Inflammatory macrophage treated with lipopolysaccharide for 1 hour (primary cell): ENCODE measurements at places on chromosomes 7 and 10.

DNA sequence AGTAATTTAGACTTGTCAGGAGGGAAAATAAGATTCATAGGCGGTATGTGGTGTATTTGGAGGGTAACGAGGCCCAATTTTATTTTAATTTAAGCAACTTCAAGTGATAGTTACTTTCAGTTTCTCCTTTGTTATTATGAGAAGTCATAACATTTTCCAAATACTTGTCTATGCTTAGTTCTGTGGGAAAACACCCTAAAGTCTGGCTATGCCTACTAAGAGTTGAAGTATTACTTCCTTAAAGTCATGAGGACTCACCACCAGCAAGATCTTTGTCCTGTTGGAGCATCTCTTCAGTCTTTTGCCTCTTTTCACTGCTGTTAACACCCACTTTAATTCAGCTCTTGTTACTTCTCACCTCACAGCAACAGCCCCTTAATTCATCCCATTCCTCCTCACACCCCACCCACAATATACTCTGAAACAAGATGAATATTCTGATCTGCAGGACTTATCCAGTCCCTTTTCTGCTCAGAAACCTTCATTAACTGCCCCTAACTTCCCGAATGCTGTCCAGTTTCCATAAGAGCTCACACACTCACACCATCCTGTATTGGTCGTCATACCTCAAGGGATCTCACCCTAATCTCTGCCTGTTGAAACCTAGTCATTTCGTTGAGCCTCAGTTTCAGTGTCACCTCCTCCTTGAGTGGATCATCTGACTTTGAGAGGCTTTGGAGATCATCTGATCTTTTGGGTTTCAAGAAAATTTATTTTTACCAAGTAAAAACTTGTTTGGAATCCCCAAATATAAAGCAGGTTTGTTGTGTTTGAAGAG lies 61.3 kb downstream of the DNAH11 start:
- peak; percentile 3 for DNase-seq

DNA sequence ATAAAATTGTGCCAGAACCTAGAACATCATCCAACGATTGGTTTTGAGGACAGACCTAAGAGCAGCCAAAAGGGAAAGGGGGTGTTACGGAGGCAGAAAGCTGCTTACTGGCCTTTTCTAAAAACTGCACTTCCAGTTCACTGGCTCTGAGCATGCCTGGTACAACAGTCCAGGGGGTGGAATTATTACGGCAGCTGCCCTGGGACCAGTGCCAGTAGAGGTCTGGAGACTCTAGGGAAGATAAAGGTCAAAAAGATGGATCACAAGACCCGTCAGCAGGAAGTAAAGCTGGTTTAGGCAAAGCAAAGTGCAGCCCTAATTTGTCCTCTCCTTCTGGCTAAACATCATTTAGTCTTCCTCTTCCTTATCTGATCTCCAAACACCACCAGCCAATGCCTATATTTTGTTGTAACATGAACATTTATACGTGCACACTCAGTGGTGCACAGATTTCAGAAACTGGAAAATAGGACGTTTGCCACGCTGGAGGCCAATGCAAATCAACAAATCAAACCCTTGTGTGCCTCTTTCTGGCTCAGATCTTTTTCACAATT lies 216.4 kb upstream of the DPP6 start:
- no peak for DNase-seq

- DNase-seq, result peak; percentile 19
These were observed at the start of gene NANOS1 for GRCh38 chr10:119029613-119030420. Gene NANOS1 (plus strand): TSS chr10:119029714. CDS start chr10:119029802, 88 bp downstream.

GRCh38 chr7:145698526-145699262 lies 417.9 kb upstream of the CNTNAP2 start:
- no peak for DNase-seq

DNA sequence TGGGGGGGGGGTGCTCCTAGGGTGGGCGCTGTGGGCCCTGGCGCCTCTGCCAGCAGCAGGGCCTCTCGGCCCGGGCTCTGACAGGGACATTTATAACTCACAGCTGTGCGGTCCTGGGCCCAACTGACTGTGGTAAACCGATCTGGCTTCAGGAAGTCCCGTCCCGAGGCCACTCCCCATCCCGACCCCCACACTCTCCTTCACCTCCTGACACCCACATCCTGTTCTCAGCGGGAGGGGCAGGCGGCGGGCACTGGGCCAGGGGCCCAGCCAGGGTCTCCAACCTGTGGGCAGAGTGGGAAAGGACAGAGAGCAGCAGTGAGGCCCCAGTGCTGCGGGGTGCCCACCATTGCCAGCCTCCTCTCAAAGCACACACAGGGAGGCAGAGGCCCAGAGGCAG lies 69.1 kb downstream of the ZMIZ1 start:
- DNase-seq, result no peak

- peak; percentile 44 for DNase-seq
These were observed 13.9 kb upstream of the PSAP start for GRCh38 chr10:71864911-71865361.

- DNase-seq, result no peak
These were observed 151.2 kb upstream of the MINDY3 start for GRCh38 chr10:16011548-16011947.

- peak; percentile 76 for DNase-seq
These were observed 54.8 kb downstream of the MPP7 start for GRCh38 chr10:28248092-28248491.

- no peak for DNase-seq
These were observed 77.6 kb downstream of the ITGA8 start for GRCh38 chr10:15642095-15642494.

DNA sequence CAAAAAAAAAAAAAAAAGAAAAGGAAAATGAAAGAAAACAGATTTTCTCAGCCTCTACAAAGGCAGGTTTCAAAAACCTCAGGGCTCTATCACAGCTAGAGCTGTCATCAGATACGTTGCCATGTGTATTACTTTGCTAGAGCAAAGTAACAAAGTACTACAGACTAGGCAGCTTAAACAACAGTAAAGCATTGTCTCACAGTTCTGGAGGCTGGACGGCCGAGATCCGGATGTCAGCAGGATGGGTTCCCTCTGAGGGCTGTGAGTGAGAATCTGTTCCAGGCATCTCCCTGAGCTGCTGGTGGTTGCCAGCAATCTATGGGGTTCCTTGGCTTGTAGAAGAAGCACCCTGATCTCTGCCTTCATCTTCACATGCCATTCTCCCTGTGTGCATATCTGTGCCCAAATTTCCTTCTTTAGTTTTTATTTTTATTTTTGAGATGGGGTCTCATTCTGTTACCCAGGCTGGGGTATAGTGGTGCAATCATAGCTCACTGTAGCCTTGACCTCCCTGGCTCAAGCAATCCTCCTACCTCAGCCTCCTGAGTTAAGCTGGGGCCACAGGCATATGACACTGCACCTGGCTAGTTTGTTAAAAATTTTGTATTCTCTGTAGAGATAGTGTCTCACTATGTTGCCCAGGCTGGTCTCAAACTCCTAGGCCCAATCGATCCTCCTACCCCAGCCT lies 48.9 kb upstream of the KDM7A start:
- no peak for DNase-seq

GRCh38 chr10:11005725-11006427 lies 11.8 kb upstream of the CELF2 start:
- no peak for DNase-seq

DNA sequence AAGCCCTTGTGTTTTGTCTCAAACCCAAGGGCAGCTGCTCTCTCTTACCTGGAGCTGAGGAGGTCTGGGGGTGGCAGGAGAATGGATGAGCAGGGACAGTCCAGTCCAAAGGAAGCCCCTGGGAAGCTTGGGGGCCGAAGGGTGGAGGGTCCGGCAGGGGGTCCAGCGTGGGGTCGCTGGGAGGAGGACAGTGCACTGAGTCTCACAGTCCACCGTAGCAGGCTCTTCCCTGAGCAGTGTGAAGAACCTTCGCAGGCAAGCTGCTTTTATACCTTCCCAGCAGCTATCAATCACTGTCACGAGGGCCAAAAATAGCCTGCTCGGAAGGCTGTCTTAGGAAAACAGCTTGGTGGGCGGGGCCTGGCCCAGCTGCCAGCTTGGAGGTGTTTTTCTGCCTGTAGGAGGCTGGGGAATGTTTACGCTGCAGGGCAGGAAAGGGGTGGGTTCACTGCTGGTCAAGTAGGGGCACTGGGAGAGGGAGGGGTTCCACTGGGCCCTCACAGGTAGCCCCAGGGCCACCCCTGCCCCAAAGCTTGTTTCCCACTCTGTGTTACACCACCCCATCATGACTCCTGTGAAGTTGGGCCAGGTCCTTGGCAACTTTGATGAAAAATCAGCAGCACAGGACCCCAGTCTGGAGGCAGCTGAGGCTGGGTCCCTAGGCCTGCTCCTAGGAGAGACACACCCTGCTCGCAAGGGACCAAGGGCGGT lies at the start of gene DEPP1:
Gene DEPP1, minus strand, starts transcription at position 240 of the 711 bp plus-strand sequence. CDS start 779 bp downstream, outside the sequence.
- peak; percentile 57 for DNase-seq

GRCh38 chr10:30705625-30706149 lies 76.1 kb upstream of the LYZL2 start:
- no peak for DNase-seq

DNA sequence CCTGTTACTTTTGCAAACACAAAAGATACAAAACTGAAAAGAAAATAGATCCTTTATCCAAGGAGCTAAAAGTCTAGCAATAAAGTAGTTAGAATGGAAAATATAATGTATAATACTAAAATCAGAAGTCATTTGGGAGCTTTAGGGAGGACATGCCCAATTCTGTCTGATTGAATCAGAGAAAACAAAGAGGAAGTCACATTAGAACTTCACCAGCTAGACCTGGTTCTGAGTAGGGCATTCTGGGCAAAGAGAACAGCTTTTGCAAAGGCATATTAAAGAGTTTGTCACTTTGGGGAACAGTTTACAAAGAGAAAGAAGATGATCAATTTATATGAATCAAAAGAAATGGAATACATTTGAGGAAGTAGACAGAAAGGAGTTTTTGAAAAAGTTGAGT lies 107.0 kb upstream of the PRSS1 start:
- DNase-seq, result no peak

DNA sequence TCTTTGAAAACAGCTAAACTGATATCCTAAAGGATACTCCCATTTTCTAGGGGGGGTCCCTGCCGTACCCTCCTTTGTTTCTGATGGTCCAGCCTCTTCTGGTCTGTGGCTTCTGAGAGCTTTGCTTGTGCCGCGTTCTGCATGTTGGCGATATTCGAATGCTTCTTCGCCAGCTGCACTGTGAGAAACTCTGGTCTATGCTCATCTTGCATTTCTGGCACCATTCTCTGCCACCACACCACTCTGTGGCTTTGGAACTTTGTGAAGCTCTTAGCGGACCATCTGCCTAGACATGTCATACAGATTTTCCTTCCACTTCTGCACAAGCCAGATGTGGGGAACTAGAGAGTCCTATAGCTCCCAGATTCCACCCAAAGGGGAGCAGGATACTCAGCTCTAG lies 197.2 kb downstream of the REEP3 start:
- no peak for DNase-seq

DNA sequence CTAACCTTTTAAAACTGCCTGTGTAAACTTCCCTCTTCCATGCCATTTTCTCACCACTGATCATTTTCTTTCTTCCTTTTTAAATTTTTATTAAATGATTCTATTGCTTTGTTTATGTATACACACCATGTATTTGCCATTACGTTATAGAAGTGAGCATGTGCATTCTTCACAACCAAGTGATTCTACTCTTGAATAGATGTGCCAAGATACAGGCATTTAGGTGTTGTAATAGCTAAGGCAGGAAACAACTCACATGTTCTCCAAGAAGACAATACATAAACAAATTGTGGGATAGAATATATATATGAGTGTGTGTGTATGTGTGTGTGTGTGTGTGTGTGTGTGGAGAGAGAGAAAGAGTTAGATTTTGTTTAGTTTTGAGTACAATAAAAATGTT lies 202.6 kb upstream of the SEMA3E start:
- DNase-seq, result no peak

- no peak for DNase-seq
These were observed 94.3 kb upstream of the DNAAF5 start for GRCh38 chr7:631964-632830.

- peak; percentile 74 for DNase-seq
These were observed 42.1 kb downstream of the CUX1 start for GRCh38 chr7:101859411-101860106.

DNA sequence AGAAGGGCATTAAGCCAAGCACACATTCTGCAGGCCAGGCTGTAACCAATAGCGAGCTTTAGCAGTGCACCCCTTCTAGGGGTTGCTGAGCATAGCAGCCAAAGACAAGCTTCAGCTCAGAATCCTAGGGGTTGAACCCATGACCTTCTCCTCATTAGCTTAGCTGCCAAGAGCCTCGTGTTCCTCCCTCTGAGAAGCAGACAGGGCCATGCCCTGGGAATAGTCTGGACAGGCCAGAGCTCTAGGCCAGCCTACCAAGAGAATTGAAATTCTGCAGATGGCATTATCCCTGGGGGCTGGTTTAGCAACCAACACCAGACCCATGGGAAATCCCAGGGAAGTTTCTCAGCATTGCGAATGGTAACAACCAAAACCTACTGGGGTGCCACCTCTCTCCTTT lies 77.2 kb downstream of the PLXNA4 start:
- DNase-seq, result no peak
